ENCODE measurements at places on chromosomes 4 and X.

DNA sequence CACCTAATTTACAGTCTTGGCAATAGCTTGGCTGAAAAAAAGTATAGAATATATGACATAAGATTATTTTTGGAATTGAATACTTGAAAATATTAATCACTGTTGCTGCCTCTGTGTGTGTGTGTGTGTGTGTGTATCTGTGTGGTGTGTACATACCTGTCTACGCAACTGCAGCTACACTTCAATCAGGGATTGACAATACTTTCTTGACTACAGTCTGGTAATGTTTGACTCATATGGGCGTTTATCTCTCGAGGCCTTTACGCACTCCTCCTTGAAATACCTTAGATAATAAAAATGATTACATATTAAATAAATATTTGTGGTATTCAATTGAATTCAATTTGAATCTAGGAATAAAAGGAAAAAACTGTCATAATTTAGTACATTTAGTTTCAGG lies 565.2 kb downstream of the PCDH18 start:
- no peak for DNase-seq

- peak; percentile 24 for DNase-seq
Measured at GRCh38 chrX:68647156-68647957, at the start of gene STARD8. Gene STARD8 (plus strand): TSS chrX:68647666. CDS start chrX:68647883, 217 bp downstream.

DNA sequence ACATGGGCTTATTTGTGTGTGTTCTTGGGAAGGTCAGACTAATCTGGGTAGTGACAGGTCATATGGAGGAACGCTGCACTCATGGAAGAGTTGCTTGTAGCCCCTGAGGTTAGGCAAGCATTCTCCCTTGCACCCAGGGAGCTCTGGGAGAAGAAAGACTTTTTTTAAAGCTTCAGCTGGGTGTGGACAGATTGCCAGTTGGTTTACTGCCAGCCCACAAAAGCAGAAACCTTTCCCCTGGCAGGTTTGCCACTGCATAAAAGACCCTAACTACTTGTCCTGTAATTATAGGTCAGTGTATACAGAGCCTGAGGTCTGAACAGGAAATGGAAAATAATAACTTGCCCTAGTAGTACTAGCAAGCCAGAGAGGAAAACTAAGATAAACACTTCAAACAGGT lies 7.4 kb upstream of the NFKB1 start:
- DNase-seq = no peak

GRCh38 chr4:26288355-26288909 lies 32.4 kb upstream of the RBPJ start:
- DNase-seq = no peak

DNA sequence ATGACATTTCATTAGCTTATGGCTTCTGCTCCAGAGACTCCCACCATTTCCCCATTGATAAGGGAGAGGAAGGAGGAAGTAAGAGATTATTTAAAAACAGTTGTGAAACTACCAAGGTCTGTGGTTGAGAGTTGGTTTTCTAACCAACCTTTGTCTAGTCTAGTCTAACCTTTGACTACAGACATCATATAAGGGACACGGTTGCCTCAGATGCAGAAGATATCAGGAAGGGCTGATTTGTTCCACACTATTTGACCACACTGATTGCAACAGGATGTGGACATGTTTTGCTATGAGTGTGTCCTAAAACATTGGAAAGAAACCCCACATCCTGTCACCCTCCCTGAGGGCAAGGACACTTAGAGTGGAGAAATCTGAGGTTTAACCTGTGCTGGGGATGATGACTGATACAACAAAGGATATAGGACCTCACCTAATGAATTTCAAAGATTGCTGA lies 53.0 kb downstream of the COQ2 start:
- no peak for DNase-seq

- no peak for DNase-seq
Measured at GRCh38 chrX:13276991-13277390, 42.9 kb downstream of the ATXN3L start.

GRCh38 chr4:111400741-111401140 lies 744.5 kb upstream of the FAM241A start:
- DNase-seq = peak; percentile 62

DNA sequence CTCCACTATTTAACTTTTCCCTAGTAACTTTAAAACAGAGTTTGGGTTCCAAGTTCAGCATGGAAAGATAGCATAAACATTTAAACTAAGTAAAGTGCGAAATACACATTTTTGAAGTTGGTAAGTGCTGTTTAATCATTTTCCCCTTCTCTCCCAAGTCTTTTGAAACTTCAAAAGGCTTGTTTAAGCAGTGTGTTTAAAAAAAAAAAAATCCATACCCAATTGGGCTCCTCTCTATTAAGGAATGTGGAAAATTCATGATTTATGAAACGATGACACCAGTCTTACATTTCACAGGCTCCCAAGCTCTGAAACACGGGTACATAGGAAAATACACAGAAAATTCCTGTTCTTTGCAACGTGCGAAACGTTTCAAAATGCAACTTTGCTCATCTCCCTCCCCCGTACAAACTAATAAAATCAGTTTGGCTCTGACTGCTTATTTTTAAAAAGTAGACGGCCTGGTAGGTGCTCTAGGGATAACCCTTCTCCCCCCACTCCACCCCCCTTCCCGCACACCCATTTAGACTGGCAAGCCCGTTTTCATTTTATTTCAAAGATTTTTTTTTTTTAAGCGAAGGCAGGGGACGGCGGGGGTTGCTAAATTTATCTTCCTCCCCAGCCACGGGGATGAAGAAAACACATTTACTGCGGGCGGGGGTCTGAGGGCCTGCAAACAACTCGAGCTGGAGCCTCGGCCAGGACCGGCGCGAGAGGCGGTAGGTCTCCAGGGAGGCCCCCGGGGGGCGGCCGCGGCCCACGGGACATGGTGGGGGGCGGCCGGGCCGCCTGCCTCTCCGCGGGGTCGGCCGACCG lies 786 bp upstream of the ZFX start:
- no peak for DNase-seq

DNA sequence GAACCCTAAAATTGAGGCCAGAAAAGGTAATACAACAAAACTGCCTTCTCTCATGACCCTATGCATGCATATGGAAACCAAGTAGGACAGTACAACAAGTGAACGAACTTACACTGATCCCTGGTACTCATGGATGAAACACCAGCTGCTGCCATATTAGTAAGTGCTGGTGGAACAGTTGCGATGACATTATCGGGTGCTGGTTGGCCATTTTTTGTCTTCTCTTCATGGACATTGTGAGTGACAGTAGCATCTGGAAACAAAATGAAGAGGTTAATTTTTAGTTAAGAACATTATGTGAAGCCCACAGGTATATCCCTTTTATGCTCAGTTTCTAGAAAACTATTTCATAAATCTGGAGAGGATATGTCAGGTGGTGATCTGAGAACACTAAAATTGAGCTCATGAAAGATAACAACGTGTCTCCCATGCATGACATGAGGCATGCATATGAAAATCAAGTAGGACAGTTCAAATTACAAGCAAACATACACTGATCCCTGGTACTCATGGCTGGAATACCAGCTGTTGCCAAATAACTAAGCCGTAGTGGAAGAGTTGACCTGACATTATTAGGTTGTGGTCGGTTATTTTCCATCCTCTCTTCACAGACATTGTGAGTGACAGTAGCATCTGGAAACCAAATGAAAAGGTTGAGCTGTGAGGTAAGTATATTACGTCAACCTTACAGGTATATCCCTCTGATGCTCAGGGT lies 74.2 kb upstream of the CT45A1 start:
- no peak for DNase-seq

- DNase-seq = no peak
Measured at GRCh38 chr4:76998251-76998901, 48.8 kb downstream of the SEPTIN11 start.

GRCh38 chrX:75746891-75747639 lies 38.0 kb downstream of the MAGEE2 start:
- DNase-seq = no peak

DNA sequence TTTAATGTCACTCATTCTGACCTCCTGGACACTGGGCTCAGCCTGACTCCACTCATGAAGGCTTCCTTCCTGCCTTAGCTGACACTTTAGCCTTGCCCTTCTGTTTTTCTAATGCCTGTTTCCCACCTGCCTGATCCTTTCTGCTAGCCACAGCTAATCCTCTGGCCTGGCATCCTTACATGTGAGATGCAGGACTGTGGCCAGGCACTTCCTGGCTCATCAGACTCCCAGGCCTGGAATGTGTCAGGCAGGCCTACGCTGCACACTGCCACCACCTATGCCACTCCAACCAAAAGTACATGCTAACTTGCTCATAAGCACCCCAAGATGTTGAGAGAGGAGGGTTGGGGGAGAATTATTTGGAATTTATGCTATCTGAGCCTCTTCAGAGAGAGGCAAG lies 138.8 kb upstream of the NALF2 start:
- no peak for DNase-seq

- no peak for DNase-seq
Measured at GRCh38 chrX:28851871-28852270, 264.6 kb downstream of the IL1RAPL1 start.

DNA sequence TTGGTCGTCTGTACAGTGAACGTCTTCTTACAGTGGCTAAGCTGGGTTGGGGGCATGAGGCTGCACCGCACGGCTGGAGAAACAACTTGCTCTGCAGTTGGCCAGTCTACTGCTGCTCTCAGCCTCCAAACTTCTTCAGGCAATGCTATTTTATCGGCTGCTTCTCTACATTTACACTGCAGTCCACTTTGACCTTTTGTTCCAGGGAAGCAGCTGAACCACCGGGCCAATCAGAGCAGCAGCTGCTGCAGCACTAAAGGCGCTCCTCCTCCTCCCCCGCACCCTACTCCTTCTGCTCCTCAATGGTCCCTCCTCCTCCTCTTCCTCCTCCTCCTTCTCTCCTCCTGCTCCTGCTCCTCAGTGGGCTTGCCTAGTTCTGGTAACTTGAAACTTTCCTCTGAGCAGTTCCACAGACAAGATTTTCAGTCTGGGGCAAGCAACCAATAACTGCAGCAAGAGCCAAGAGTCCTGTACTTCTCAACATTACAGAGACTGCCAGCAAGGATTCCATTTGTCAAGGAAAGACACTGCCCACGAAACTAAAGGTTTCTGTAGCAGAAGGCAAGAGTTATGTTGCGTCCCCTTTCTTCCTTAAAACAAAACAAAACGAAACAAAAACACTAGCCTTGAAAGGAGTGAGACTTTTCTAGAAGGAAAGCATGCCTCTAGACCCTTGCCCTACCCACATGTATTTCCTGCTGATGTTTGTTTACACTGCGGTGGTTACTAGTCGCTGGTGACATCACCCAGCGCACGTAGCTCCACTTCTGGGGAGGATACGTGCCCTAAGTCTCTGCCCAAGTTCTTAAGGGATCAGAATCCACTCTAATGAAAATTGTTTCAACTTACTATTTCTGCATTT lies 125.7 kb upstream of the NAP1L5 start:
- peak; percentile 84 for DNase-seq

GRCh38 chr4:139176302-139177048 lies 543 bp downstream of the ELF2 start:
- DNase-seq = no peak

DNA sequence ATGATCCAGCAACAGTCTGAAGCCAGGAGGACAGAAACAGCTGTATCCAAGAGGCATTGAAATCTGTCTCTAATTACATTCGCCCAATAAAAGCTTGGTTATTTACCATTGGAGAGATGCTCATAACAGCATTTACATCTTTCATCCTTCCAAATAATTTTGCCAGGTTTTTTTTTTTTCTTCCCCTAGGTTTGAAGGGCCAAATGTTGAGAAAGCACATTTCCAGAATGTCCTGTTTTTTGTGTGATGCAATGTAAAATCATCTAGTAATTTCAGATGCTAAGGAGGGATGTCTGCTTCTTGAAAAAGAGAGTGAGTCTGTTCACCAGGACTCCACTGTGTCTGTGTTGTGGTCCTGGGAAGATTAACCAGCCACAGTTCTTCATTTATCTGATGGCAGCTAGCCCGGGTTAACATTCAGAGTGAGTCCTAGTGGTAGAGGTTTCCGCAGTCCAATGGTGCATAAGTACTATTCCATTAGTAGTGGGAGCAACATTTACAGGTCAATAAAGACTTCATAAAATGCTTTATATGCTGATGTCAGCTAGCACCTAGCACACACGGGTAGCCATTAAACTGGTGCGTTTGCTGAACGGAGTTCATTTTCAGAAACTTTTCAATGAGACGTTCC lies 406.8 kb downstream of the STIM2 start:
- DNase-seq = no peak

GRCh38 chrX:54820737-54821136 lies 13.2 kb downstream of the MAGED2 start:
- no peak for DNase-seq

GRCh38 chr4:168629566-168629965 lies 132.7 kb downstream of the PALLD start:
- no peak for DNase-seq

DNA sequence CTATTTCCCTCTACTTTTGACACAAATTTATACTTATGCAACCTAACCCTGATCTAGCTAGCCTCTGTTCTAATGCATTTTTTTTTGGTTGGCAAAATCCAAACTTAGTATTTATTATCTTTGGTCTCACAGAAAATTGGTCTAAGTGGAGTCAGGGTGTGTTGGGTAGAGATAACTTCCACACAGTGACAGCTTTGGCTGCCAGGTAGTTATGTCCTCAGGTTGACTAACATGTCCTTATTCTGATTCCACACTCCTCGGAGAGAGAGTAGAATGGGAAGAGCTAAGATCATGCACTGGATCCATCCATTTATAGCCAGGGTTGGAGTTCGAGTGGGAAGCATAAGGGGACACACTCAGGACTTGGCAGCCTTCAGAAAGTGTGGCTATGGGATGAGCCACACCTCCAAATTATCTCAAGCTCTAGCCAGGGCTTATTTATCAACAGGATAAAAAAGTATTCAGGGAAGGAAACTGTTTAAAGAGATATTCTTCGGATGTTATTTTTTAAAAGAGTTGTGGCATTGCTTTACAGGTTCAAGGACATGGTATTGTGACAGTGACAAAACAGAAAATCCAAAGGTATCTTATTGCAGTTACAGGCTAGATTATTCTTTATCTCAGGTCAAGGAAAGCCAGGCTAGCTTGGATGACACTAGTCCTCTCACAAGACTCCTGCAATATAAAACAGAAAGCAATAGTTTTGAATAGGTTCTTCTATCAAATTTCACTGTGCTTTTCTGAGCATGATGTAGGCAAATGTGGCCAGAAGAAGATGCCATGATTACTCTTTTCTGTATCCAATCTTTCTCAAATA lies 51.5 kb downstream of the NPY1R start:
- DNase-seq = no peak

DNA sequence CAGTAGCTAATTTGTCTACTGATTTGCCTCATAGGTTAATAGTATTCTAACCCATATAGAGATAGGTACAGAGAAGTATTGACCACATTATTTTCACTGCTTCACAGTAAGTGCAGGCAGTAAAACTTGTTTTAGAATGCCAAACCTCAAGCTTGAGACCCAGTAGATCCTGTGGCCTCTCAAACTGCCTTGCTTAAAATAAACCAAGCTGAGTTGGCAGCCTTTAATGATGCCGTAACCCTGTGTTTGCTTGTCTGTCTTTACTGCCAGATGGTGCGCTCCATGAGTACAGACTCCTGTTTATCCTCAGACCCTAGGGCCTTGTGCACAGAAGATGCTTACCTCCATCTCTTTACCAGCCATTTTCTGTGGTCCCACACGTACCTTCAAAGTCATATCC lies 50.8 kb downstream of the ANXA3 start:
- DNase-seq = no peak

- DNase-seq = no peak
Measured at GRCh38 chr4:92189146-92189545, 114.6 kb upstream of the GRID2 start.

- DNase-seq = no peak
Measured at GRCh38 chrX:148120999-148121623, 140.0 kb downstream of the FMR1NB start.

- DNase-seq = no peak
Measured at GRCh38 chr4:87498446-87498900, 30.7 kb downstream of the SPARCL1 start.
